Endodermal cell (in vitro differentiated cells): ENCODE measurements at places on chromosomes 3 and 15. TPM values are rescaled to one million over a fixed set of nuclear protein-coding genes. Genes with fewer than 3 reads are reported as not detected.

DNA sequence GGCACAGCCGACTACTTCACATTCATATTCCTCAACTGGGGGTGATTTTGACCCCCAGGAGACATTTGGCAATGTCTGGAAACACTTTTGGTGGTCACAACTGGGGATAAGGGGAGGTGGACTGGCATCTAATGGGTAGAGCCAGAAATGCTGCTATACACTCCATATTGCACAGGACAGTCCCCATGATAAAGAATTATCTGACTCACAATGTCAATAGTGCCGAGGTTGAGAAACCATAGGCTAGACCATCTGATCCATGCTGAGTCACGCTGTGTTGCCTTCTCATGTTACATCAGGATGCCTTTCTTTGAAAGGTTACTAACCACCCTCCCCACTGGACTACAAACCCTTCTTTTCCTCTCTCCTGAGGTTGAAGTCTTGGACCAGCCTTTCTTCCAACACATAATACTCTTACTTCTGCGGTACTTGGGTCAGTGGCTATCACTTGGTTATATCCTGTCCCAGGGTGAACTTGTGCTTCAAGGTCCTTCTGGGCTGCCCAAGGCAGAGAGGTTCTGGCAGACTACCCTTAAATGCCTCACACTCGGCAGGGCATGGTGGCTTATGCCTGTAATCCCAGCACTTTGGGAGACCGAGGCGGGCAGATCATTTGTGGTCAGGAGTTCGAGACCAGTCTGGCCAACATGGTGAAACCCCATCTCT, 68.8 kb downstream of the CTNNB1 start:
- DNase-seq: no peak
- no peaks in the 10 kb centered on the region for H3K27me3 ChIP-seq
- no peaks in the 10 kb centered on the region for H3K4me1 ChIP-seq
- no peak overlapping the region for H3K4me3 ChIP-seq

DNA sequence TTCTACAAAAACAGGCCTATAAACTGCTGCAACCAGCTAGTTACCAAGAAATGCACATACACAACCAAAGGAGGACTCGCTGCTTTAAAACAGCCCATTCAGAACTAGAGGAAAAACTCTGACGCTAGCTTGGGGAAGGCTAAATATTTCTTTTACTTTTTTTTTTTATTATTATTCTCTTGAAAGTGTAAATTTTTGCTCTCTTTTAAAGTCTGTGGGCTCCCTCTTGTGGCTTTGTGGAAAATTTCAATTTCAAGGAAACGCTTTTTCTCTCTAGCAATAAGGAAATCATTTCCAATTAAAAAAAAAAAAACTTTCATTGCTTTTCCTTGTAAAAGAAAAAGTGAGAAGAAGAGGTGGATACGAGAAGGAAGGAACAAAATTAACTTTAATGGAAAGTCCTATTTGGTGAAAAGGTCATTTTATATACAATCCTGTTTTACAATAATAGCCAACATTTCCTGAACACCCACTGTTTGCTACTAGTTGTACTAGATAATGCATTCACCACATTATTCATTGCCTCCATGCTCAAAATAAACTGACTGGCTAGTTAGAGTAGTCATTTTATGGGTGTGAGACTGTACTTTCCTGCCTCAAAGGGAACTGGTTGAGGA, 51.2 kb upstream of the SAMMSON start:
- no peaks in the 10 kb centered on the region for H3K36me3 ChIP-seq
- DNase-seq: no peak
- peaks cover 17% of the 10 kb centered on the region for H3K27me3 ChIP-seq
- H3K4me3 ChIP-seq: no peak overlapping the region
- H3K27ac ChIP-seq: no peak overlapping the region

DNA sequence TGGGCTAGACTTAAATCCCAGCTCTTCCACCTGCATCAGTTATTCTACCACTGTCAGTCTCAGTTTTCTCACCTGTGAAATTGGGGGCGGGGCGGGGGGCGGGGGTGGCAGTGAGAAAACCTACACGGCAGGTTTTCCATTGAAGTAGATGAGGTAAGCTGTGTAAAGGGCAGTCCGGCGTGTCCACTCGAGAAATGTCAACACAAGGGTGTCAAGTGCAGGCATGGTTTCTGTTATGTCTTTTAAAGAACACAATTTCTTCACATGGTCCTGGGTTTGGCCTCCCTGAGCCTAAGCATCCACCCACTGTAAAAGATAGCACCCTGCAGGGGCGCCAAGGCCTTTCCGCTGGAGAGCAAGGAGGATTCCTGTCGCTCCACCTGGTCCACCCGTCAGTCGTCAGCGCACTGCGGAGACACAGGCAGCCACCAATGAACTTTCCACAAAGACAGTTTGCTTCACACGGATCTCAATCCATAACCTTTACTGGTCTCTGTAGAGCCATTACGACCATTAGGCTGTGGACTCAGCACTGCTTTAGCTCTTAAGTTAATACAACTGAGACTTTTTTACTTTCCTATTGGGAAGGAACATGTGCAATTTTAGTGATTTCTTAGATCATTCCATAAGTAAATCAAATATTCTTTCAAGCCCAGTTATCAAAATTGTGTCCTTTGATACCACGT, 99.5 kb upstream of the FOXB1 start:
- H3K36me3 ChIP-seq: no peaks in the 10 kb centered on the region
- peaks cover 20% of the 10 kb centered on the region for H3K27me3 ChIP-seq
- no peak overlapping the region for H3K4me3 ChIP-seq
- H3K27ac ChIP-seq: no peak overlapping the region
- DNase-seq: peak; percentile 82

- no peak overlapping the region for H3K4me3 ChIP-seq
- no peak for DNase-seq
- no peaks in the 10 kb centered on the region for H3K36me3 ChIP-seq
These were observed 546.8 kb downstream of the TBL1XR1 start for GRCh38 chr3:176650478-176650877.

DNA sequence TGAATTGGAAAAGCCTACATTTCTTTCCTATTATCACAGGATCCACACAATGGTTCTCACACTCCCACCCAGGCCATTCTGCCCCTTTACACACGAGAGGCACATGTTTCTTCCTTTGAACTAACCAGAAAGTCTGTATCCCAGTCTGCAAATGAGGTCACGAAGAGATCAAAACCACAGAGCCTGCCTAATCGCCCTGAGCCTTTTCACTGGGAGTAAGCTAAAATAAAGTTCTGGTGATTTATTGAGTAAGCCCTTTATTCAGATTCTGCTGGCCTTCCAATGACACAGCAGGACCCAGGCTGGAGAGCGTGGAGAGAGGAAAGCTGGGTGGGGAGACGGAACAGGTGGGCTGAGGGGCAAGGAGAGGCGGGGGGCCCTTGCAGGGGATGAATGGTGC, 78.7 kb downstream of the ATP1B3 start:
- H3K27ac ChIP-seq: peak overlapping the region; percentile 81
- no peaks in the 10 kb centered on the region for H3K4me1 ChIP-seq
- peaks cover 10% of the 10 kb centered on the region for H3K36me3 ChIP-seq
- no peak for DNase-seq
- no peaks in the 10 kb centered on the region for H3K27me3 ChIP-seq

DNA sequence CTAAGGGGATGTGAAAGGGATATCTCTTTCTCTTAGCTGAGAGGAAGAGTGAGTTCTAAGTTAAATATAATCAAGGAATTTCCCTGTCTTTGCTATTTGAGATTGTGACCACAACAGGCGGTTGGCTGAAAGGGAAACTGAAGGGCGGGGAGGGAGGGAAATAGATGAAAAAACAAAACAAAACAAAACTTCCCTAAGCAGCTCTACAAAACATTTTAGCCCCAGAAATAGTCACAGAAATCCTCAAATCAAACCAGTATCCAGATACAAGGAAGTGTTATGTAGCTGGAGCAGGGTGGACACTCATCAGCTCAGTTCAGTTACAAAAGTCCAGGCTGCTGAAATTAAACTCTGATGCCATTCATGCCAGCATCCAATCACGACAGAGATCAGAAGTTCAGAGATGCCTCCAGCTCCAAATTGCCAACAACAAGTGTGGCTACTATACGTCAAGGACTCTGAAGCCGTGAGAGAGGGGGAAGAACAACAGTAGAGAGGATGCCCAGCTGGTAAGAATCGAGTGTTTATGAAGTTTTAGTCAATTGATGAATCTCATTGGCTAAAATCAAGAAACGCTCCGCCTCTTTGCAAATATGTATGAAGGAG, 319 bp upstream of the TP63 start:
- H3K27me3 ChIP-seq: no peaks in the 10 kb centered on the region
- DNase-seq: no peak
- no peaks in the 10 kb centered on the region for H3K36me3 ChIP-seq

DNA sequence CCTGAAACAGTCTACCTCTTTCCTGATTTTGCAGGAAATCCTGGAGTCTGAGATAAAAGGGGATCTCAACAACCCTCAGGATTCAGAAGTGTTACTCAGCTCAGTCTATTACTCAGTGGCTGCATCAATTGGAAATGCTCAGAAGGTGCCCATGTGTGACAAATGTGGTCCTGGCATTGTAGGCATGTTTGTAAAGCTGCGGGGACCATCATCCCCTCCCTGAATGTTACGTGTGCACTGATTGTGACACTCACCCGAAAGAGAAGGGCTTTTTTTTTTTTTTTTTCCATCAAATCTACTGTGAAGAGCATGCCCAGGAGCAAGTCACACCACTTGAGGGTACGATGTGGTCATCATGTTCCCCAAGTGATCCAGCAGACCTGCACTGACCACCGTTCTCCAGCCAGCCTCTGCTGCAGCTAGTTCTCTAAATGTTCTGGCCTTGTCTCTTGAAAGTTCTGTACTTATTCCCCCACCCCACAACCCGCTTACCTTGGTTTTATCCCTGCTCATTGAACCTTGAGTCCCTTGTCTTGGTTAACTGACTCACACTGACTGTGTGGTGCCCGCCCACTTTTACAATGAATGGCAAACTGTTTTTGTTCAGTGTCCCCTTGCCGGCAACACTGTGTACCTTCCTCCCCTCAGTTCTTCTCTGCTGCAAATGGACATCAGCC, 19.8 kb downstream of the ST3GAL6 start:
- no peaks in the 10 kb centered on the region for H3K36me3 ChIP-seq
- H3K4me1 ChIP-seq: no peaks in the 10 kb centered on the region
- no peaks in the 10 kb centered on the region for H3K27me3 ChIP-seq

- no peaks in the 10 kb centered on the region for H3K36me3 ChIP-seq
- H3K27ac ChIP-seq: no peak overlapping the region
- H3K4me3 ChIP-seq: no peak overlapping the region
- DNase-seq: peak; percentile 26
- H3K4me1 ChIP-seq: no peaks in the 10 kb centered on the region
These were observed 177.2 kb downstream of the LRRC3B start for GRCh38 chr3:26799679-26800317.

DNA sequence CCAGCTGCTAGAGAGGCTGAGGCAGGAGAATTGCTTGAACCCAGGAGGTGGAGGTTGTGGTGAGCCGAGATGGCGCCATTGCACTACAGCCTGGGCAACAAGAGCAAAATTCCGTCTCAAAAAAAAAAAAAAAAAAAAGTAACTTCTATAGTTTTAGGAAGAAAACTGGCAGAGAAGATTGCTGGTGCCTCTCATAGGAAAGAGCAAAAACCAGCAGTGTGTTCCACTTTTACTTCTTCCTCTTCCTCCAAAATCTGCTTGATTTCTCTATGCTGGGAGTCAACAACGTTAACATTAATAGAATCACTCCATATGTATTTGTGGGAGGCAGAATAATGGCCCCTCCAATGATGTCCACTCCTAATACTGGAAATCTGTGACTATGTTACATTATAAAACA, 12.5 kb upstream of the NR1D2 start:
- no peaks in the 10 kb centered on the region for H3K36me3 ChIP-seq
- DNase-seq: no peak
- no peak overlapping the region for H3K4me3 ChIP-seq

- no peak overlapping the region for H3K4me3 ChIP-seq
- no peaks in the 10 kb centered on the region for H3K36me3 ChIP-seq
- H3K4me1 ChIP-seq: no peaks in the 10 kb centered on the region
- H3K27ac ChIP-seq: peak overlapping the region; percentile 61
- H3K27me3 ChIP-seq: no peaks in the 10 kb centered on the region
- no peak for DNase-seq
These were observed 82.9 kb downstream of the NR1D2 start for GRCh38 chr3:24027946-24028345.

- no peak overlapping the region for H3K4me3 ChIP-seq
- H3K27ac ChIP-seq: no peak overlapping the region
- no peaks in the 10 kb centered on the region for H3K27me3 ChIP-seq
- no peak for DNase-seq
- no peaks in the 10 kb centered on the region for H3K4me1 ChIP-seq
These were observed 283.4 kb upstream of the VEPH1 start for GRCh38 chr3:157786618-157787017.

DNA sequence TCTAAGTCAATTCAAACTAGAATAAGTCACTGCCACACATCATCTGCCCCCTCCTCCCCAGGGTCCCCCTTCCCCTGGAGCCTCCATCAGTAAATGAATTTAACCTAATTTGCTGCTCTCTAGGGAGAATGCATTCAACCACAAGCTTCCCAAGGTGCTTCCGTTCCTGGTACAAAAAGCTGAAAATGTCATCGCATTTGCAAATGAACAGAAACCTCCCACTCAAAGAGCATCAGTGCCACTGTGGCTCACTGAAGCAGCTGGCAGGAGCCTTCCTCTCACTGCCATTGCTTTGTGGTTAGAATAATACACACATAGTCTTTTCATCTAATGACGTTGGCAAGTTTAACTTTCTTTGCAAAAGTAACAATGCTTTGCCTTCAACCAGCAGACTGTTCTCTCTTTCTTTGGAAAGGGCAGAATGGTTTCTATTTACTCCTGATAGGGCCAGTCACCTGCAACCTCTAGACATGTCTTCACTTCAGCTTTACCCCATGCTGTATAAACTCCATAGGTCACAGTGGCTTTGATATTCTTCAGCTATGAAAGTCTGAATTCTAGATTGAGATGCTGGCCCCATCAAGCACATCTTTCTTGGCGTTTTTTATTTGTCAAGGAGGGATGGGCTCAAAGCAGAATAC, 238.1 kb downstream of the CPNE4 start:
- peaks cover 5% of the 10 kb centered on the region for H3K27me3 ChIP-seq
- H3K4me1 ChIP-seq: no peaks in the 10 kb centered on the region
- H3K36me3 ChIP-seq: no peaks in the 10 kb centered on the region
- DNase-seq: no peak

DNA sequence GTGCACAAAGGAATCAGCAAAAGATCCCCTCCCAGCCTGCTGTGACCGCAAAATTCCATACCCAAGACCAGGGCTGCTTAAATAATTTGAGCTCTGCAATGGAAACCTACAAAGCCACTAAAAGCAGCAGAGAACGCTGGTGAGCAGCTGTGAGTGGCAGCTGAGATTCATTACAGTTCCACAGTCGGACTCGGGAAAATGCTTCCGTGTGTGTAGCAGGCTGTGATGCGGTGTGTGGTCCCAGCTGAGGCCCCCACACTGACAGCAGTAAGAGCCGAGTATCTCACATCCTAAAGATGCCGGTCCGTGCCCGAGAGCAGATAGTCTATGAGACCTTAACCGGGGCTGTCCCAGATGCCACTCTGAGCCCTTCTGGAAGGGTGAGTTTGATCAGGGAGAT, 37.4 kb downstream of the TM2D3 start:
- no peak for DNase-seq
- peak overlapping the region; percentile 55 for H3K27ac ChIP-seq
- no peaks in the 10 kb centered on the region for H3K27me3 ChIP-seq
- H3K4me3 ChIP-seq: no peak overlapping the region

Gene DYNLT2B
- 18.8 and 22.6 TPM in 2 replicates for total RNA-seq

Gene RHCG
- 0.26 TPM in 1 of 3 replicates, not detected in the others for total RNA-seq

Gene ABI3BP
- 0.23 to 0.61 TPM (median 0.42 TPM) in 3 replicates for total RNA-seq

Gene COL6A5
- total RNA-seq: 0.04 to 0.07 TPM in 2 of 3 replicates, not detected in the other

Gene ETV5
- 82.7 and 84.1 TPM in 2 replicates for total RNA-seq

Gene ALDH1A2
- total RNA-seq: not detected in 2 replicates

Gene DNAH12
- 0.68 to 2.2 TPM (median 2.0 TPM) in 3 replicates for total RNA-seq

Gene ERICH6
- not detected in 3 replicates for total RNA-seq

Gene RETNLB
- not detected in 3 replicates for total RNA-seq
